ENCODE measurements at places on chromosomes 16 and 17.

- DNase-seq, result no peak
Observed at GRCh38 chr16:26951950-26952349, 114.8 kb upstream of the C16orf82 start.

DNA sequence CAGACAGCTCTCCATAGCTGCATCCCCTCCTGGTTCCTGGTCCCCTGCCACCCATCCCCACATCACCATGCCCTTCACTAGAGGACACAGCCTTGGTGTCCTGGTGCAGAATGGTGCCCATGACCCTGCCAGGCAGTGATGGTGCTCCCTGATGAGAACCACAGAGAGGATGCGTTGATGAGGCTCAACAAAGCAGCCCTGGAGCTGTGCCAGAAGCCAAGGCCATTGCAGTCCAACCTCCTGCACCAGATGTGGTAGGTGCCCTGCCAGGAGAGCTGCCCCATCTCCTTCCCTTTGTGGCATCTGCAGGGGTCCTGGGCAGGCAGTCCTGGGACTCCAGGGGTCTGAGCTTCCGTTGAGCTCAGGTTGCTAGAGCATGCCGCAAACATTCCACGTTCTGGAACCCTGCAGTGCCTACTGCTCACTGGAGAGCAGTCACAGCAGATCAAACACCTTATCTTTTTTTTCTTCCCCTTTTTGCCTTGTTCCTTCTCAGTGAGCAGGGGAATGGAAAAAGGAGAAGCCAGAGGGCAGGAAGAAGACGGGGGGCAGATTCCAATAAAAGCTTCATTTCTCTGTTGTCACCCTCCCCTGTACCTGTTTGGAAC is 5.3 kb upstream of the EPN3 start:
- DNase-seq, result no peak

DNA sequence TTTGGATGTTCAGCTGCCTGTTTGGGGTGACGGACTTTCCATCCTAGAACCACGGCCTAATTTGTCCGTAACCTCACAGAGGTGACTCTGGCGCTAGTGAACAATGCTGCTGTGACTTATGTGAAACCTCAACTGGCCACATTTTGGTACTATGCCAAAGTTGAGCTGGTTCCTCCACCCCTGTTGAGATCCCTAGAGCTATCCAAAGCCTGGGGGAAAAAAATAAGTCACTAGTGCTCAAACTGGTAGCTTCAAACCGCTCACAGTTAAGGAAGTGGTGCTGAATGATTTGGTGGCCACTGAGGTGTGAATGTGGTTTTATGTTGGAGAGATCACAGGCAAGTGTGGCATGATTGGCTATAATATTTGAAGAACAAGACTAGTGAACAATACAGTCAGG is 11.3 kb upstream of the TUBG2 start:
- no peak for DNase-seq

GRCh38 chr16:89123001-89123830 is 29.6 kb downstream of the ACSF3 start:
- DNase-seq, result no peak

- DNase-seq, result no peak
Observed at GRCh38 chr17:52606098-52606497, 447.6 kb upstream of the CA10 start.

GRCh38 chr17:36495076-36495578 is 8.6 kb downstream of the ZNHIT3 start:
- no peak for DNase-seq

DNA sequence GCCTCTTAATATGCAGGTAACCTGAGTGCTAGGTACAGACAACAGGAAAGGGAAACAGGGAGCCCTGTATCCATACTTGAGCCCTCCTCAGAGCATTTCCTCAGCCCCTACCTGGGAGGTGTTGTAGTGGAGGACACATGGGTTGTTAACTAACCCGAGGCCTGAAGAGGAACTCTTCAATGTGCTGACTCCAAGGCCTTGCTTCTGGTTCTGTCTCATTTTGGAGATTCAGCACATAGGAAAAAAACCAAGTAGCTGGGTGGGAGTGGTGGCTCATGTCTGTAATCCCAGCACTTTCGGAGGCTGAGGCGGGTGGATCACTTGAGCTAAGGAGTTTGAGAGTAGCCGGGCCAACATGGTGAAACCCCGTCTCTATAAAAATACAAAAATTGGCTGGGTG is 24.8 kb downstream of the SNX11 start:
- DNase-seq, result no peak

- DNase-seq, result no peak
Observed at GRCh38 chr16:30144017-30144416, 21.0 kb upstream of the MAPK3 start.

DNA sequence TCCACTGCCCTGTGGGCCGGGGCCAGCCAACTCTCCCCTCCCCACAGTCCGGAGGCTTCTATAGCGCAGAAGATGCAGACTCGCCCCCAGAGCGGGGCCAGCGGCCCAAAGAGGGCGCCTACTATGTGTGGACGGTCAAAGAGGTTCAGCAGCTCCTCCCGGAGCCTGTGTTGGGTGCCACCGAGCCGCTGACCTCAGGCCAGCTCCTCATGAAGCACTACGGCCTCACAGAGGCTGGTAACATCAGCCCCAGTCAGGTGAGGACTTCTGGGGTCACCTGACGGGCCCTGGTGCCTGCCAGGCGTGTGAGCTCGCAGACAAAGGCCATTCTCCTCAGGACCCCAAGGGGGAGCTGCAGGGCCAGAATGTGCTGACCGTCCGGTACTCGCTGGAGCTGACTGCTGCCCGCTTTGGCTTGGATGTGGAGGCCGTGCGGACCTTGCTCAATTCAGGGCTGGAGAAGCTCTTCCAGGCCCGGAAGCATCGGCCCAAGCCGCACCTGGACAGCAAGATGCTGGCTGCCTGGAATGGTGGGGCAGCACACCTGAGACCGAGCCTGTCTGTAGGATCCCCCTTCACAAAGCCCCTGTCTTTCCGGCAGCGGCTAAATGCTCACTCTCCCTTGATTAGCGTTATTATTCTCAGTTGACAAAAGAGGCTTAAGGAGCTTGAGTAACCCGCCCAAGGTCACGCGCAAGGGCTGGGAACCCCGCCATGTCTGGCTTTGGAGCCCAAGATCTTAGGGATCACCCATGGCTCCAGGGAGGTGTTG is 3.9 kb downstream of the SPATA20 start:
- DNase-seq, result no peak

GRCh38 chr17:57699751-57700219 is 45.3 kb downstream of the CCDC182 start:
- no peak for DNase-seq

DNA sequence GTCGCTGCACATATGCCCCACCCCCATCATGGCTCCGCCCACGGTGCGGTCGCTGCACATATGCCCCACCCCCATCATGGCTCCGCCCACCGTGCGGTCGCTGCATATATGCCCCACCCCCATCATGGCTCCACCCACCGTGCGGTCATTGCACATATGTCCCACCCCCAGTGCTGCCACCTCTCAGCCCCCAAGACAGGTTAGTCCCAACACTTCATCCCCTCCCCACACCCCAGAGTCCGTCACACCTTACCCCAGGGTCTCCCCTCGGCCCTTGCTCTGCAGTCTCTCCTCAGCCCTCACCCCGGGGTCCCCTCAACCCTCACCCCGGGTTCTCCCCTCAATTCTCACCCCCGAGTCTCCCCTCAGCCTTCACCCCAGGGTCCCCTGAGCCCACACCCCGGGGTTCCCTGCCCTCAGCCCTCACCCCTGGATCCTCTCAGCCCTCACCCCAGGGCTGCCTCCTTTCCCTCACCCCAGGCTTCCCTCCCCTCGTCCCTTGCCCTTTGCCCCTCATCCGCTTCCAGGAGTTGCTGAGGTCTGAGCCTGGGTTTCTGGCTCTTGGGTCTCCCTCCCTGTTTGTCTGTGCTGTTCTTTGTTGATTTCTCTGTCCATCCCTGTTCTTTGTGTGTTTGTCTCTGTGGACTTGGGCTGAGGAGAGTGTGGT is 25.6 kb downstream of the TPSG1 start:
- DNase-seq, result no peak

GRCh38 chr16:72847187-72848027 is 200.5 kb downstream of the ZFHX3 start:
- no peak for DNase-seq

DNA sequence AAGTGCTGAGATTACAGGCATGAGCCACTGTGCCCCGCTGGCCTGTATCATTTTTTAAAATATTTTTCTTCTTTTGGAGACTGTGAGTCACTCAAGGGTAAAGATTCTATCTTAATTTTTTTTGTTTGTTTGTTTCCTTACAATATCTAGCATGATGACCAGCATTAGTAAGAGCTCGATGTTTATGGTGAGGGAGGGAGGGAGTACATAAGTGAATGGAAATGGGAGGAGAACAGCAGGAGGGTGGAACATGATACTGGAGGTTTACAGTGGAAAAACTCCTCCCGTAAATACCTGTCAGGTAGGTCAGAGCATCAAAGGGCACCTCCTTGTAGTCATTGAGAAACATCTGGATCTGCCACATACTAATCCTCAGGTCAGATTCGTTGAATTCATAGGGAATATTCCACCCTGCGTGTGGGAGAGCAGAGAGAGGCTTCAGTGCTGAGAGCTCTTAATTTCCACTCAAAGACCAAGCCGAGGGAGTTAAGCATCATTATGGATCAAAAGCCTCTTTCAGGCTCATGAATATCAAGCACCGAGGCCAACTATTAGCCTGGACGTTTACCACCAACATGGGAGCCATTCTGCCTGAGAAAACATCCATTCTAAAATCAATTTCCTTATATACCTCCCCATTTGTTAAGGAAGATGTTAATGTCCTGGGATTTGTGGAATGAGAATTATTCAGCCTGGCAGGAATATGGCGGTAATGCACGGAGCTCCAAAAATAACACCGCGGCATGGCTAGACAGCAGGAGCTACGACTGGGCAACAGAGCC is 51.8 kb downstream of the LYRM1 start:
- DNase-seq, result no peak

DNA sequence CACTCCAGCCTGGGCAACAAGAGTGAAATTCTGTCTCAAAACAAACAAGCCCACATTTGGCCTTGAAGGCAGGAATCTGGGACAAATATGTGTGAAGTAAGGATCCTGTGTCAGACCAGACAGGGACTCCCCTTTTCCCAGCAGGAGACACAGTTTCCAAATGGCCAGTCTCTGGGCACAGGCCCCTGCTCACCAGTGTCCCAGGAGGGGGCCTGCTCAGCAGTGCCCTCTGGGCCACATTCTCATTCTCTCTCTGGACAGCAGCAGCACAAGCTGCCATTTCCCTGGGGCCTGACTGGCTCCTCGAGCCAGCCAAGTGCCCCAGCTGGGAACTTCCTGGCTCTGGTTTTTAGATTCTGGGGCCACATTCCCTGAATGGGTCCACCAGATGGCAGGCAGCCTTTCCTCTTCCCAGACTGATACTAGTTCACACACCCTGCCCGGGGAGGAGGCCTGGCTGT is 11.7 kb upstream of the MNT start:
- DNase-seq, result no peak

DNA sequence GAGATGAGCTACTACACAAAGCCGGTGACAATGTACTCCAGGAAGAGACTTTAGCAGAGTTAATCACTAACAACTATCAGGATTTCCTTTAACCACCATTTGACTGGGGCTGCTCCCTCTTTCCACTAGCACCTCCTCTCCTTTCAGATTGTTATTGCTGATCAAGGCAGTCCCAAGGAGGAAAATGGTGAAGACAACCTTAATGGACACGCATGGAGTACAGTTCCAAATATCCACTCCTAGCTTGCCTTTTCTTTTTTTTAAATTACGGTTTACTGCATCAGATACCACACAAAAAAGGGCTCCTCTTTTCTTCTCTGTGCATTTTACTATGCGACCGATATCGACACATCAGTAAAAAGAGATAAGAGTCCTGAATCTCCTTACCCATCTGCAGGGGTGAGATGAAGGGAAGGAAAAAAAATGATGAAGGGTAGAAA is 30.9 kb downstream of the FAM222B start:
- no peak for DNase-seq

- DNase-seq, result peak; percentile 44
Observed at GRCh38 chr17:80035937-80036714, at the start of gene CCDC40. Gene CCDC40, plus strand, starts transcription at chr17:80036642. Its CDS starts 21 bp downstream, at chr17:80036663.

GRCh38 chr17:39096508-39097149 is 54.8 kb downstream of the PLXDC1 start:
- DNase-seq, result no peak

DNA sequence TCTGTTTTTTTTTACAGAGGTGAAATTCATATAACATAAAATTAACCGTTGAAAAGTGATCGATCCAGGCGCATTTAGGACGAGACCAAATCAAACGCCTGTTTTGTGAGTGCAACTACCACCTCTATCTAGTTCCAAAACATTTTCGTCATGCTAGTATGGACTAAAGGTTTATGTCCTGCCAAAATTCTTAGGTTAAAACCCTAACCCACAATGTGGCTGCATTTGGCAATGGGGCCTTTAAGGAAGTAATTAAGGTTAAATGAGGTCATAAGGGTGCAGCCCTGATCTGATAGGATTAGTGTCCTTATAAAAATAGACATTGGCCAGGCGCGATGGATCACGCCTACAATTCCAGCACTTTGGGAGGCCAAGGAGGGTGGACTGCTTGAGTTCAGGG is 32.8 kb upstream of the RCVRN start:
- DNase-seq, result no peak

- DNase-seq, result no peak
Observed at GRCh38 chr16:4019371-4019791, 96.9 kb downstream of the ADCY9 start.

- DNase-seq, result no peak
Observed at GRCh38 chr16:89599451-89599858, 14.0 kb upstream of the DPEP1 start.

- no peak for DNase-seq
Observed at GRCh38 chr17:42803074-42803883, 4.6 kb downstream of the CNTD1 start.

- no peak for DNase-seq
Observed at GRCh38 chr17:73586275-73586832, 57.9 kb downstream of the SDK2 start.

- no peak for DNase-seq
Observed at GRCh38 chr17:75019710-75020109, 7.2 kb downstream of the MRPL58 start.

DNA sequence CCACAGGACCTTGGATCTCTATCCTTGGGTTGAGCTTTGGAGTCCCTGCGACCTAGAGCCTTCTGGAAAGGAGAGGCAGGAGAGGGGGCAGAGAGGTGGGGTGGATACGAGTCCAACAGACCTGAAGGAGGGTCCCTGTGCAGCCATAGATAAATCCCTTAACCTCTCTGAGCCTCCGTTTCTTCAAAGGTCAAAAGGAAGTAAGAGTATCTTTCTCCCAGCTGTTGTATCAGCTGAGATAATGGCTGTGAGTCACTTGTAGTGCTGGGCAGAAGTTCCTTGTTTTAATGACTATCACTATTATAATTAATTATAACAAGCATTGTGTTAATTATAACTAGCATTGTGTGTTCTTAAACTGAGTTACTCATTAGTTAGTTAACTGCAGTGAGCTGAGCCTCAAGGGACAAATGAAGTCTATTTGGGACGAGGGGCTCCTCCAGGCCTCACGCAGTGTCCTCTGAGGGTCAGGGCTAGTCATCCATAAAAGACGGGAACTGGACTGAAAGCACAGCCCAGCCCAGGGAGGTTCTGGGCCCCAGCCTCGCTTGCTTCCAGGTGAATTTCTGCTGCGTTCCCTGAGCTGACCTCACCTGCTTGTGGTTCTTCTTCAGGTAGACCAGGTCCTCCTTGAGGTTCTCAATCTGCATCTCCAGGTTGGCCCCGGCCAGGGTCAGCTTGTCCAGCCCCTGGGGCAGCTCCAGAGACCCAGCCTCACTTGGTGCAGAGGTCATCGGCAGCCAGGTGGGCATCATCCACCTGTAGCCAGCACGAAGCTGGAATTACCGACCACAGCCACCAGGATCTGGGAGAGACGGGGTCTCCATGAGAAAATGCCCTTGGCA is 5.7 kb upstream of the KRT17 start:
- no peak for DNase-seq
